ENCODE measurements at places on chromosomes 2 and 18.

DNA sequence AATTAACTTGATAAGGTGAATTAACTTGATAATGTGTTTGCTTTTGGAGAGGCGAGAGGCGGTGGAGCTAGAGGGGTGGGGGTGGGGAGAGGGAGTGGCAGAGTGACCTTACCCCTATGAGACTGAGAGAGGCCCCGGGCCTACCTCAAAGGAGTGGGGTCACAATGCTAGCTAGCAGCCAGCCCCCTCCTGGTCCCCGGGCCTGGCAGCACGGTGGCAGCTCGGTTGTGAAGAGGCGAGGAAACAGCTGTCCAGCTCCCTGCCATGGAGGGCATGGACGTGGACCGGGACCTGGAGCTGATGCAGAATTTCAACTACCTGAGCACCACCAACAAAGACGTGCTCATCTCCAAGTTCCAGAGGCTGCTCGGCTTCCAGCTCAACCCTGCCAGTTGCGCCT, 123.9 kb downstream of the RGPD3 start:
- DNase-seq: no peak

DNA sequence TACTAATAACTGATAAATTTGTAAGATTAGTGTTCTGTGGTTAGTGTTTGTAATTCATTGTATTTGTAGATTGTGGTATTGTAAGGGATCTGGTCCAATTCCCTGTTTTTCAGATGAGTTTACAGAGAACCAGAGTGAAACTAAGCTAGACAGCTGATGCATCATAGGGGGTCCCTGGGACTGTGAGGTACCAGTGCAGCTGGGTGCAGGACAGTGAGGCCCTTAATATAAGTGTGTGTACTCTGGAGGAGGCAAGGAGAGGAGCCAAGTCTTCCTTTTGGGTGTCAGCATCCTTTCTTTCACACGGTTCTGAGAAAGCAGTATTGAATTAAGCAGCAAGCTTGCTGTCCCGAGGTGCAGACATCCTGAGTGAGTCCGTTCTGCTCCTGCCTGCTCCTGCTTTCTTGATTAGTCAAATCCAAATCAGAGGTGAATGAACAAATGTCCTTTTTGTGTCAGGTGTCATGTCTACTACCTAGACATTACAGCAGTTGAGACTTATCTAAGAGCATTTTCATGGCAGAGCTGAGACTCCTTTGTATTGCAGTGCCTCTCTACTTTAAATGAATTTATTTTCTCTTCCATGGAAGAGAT, 194.9 kb downstream of the MCFD2 start:
- DNase-seq: no peak

DNA sequence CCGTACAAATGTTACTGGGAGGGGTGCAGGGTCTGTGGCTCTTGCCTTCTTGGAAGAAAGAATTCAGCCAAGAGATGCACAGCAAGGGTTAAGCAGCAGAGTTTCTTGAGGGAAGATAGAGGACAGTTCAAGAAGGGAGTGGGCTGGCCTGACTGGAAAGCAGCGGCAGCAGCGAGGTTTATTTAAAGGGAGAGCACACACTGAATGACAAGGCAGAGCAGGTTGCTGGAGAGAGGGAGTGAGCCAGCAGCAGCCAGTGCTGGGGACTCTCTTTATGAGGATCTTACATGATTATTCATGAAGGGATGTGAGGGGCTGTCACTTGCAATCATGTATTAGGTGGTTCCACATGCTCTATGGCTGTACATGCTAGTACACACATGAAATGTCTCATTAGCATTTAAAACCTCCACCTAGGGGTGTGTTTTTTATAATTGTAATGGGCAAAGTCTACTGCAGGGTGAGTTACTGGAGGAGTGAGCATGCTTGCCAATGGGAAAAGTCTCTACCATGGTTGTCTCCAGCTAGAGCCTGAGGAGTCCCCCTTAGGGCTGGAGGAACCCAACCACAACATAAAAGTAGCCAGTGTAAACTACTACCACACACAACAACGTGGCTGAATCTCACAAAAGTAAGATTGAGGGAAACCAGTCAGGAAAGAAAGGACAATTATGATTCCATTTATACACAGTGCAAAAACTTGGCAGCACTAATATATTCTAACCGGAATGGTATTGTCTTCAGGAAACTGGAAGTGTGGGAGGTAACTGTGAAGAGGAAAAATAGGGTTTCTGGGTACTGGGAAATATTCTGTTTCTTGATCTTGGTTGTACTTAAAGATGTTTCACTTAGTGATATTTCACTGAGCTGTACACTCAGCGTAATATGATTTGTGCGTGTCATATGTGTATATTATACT, 87.6 kb upstream of the FAM110C start:
- DNase-seq: no peak

DNA sequence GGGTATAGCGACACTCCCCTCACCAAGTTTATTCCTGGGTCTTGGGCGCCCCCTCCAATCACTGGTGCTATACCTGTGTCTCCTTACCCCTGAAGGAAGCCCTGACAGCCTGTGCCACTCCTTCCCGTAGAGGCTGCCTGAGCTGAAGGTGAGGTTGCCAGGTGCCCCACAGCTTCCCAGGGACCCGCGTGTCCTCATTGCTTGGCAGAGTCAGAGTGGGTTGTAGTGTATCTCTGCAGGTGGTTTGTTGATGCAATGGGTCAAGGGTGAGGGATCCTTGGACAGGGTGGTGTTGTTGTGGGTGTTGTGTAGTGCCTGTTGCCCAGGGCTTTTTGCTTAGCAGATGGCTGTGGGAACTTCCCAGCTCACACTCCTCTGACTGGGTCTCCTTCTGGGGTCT, 438.7 kb upstream of the FSIP2 start:
- no peak for DNase-seq

GRCh38 chr2:28449488-28450395, 46.1 kb upstream of the PLB1 start:
- peak; percentile 57 for DNase-seq

DNA sequence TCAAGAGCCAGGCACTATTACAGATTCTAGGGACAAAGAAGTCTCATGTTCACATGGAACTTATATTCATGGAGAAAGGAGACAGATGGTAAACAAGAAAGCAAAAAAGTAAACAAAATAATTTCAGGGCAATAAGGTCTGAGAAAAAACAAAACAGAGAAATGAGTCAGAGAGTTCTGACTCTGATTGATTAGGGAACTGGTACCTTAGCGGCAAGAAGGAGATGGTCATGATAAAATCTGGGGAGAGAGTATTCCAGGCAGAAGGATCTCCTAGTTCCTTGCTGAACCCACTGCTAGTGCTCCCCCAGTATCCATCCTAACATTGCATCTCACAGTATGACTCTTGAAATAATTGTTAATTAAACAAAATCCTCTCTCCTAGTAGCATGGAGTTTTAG, 161.8 kb upstream of the KLF7 start:
- no peak for DNase-seq

- DNase-seq: no peak
Measured at GRCh38 chr2:100214265-100214971, 72.0 kb upstream of the AFF3 start.

DNA sequence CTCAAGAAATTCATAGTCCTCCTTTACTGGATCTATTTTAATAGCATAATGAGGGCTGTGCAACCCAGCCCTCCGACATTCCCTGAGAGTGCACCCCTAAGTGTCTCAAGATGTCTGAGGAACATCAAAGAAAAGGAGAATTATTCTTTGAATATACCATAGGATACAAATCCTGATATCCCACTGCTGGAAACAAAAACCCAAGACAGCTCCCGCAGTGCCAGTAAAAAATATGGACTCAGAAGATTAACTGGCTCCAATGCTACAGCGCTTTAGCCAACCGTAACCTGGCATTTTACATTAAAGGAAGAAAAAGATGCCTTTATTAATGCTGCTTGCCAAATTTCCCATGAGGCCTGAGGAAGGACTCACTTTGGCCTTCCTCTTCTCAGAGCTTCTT, 168.4 kb downstream of the TTC32 start:
- DNase-seq: no peak

GRCh38 chr2:168120730-168121129, 126.7 kb downstream of the STK39 start:
- no peak for DNase-seq

GRCh38 chr2:98382086-98382485, 35.8 kb downstream of the CNGA3 start:
- DNase-seq: no peak

GRCh38 chr18:23574611-23575308, 11.5 kb downstream of the NPC1 start:
- no peak for DNase-seq

- no peak for DNase-seq
Measured at GRCh38 chr18:63890237-63890949, 2.9 kb downstream of the SERPINB2 start.

- no peak for DNase-seq
Measured at GRCh38 chr2:203743441-203743981, 37.1 kb downstream of the CD28 start.

GRCh38 chr2:95231723-95232122, 24.4 kb downstream of the ZNF892 start:
- DNase-seq: peak; percentile 17

DNA sequence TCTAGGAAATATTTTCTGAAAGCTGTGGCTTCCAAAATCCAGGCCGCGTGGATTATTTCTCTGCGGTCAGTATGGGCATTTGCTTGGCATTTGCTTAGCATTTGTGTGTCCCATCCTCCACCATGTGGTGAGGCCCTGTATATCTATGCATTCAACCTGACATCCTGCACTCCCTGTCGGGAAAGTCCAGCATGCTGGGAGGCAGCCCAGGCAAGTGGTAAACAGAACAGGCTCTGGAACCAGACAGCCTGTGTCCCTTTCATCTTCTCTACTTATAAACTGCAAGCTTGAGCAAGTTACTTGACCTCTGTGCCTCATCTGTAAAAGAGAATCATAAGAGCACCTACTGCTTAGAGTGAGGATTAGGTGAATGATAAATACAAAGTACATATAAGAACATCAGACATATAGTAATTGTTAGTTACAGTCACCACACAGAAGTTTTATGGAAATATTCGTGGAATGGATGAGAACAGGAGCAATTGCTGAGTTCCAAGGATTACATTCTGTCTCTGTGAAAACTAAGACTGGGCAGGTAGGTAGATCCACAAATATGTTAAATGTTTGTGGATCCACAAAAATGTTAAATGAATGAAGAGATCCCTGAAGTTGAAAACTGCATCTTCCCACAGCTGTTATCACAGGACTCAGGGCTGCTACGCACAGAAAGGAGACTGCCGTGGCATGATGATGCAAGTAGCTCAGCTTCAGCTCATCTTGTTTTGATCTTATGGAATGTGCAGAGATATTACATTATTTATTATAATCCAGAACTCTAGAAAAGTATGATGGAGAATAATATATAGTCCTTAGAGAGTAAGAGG, 317.0 kb upstream of the MMADHC start:
- DNase-seq: no peak

GRCh38 chr2:195049372-195050031, 607.5 kb upstream of the SLC39A10 start:
- no peak for DNase-seq

GRCh38 chr2:32399221-32399620, 42.4 kb downstream of the BIRC6 start:
- DNase-seq: no peak

DNA sequence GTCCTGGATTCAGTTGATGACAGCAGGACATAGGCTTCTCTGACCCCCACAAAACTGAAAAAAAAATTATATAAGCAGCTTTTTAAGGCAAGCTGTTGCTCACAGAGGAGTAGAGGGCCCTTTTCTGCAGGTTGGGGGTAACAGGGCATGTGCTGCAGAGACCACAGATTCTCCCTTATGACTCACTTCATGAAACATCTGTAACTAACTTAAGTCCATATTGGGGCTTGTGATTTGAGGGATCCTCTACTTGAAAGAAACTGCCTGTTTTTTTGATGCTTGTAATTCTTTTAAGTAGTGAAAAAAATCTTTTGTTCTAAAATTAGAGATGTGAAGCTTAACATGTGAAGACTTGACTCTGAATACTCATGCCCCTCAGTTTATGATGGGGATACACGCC, 33.4 kb downstream of the XRCC5 start:
- DNase-seq: peak; percentile 24

DNA sequence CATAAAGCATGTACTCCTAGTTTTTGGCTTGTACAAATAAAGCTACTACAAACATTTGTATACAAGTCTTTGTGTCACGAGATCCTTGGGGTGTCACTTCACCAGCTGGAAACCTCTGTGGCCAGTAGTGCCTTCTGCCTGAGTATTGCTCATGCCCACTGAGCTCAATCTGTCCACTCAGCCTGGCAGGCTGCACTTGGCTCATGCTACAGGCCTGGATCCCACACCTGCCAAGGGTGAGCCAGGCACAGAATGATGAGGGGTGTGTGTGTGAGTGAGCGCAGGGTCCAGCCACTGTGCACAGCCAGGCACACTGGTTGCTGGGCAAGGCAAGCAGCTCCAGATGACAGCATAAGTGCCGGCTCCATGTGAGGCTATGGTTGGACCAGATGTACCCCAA, 13.1 kb downstream of the SRD5A2 start:
- no peak for DNase-seq

DNA sequence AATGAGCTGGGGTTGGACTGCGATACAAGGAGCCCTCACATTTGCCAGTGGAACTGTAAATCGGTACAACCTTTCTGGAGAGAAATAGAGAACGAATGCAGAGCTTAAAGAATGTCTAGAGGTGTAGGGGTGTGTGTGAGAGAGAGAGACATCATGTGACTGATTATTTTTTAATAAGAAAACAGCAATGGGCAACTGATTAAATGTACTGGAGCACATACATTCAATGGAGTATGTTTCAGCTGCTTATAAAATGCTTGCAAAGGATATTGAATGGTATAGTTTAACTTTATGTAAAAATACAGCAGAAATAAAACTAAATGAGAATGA, 391 bp upstream of the TMEM17 start:
- no peak for DNase-seq

GRCh38 chr18:55400081-55400480, 187.9 kb downstream of the TCF4 start:
- DNase-seq: no peak

DNA sequence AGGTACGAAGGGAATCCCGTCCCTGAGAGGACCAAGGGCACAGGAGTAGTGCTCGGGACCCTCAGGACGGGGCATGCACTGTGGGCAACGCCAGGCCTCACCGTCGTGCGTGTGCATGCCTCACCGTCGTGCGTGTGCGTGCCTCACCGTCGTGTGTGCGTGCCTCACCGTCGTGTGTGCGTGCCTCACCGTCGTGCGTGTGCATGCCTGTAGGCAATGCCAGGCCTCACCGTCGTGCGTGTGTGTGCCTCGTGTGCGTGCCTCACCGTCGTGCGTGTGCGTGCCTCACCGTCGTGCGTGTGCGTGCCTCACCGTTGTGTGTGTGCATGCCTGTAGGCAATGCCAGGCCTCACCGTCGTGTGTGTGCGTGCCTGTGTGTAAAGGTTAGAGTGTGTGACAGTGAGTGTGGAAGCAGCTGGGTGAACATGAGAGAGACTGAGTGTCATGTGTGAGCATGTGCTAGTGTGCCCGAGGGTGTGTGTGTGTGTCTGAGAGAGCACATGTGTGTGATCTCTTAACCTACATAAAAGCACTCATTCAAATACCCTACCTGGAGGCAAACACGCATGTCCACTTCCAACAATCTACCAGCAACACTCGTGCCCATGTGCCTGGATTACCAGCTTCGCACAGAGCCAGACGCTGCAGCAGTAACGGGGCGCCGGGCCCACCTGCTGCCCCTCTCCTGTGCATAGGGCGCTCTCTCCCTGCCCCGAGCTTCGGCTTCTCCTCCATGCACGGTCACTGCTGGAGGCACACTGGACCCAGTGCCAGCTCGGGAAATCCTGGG, 36.3 kb downstream of the ZNF516 start:
- DNase-seq: no peak

- no peak for DNase-seq
Measured at GRCh38 chr2:215367662-215368492, 56.0 kb downstream of the ATIC start.

- no peak for DNase-seq
Measured at GRCh38 chr2:2870106-2870505, 507.5 kb downstream of the EIPR1 start.

- DNase-seq: no peak
Measured at GRCh38 chr2:126858991-126859390, 39.7 kb upstream of the TEX51 start.
